Activated CD4-positive, CD25-positive, alpha-beta regulatory T cell treated with anti-CD3 and anti-CD28 coated beads, Interleukin-2, amount 50 U/mL, for 24 hours (primary cell): ENCODE measurements at places on chromosomes 1 and 21.
A peak's percentile ranks its signal among the peaks of the same experiment; 100 is the strongest.

- ATAC-seq = no peak
These were observed 15.2 kb downstream of the TINAGL1 start for GRCh38 chr1:31591425-31592093.

- ATAC-seq = no peak
These were observed 24.4 kb upstream of the PWP2 start for GRCh38 chr21:44082648-44083440.

DNA sequence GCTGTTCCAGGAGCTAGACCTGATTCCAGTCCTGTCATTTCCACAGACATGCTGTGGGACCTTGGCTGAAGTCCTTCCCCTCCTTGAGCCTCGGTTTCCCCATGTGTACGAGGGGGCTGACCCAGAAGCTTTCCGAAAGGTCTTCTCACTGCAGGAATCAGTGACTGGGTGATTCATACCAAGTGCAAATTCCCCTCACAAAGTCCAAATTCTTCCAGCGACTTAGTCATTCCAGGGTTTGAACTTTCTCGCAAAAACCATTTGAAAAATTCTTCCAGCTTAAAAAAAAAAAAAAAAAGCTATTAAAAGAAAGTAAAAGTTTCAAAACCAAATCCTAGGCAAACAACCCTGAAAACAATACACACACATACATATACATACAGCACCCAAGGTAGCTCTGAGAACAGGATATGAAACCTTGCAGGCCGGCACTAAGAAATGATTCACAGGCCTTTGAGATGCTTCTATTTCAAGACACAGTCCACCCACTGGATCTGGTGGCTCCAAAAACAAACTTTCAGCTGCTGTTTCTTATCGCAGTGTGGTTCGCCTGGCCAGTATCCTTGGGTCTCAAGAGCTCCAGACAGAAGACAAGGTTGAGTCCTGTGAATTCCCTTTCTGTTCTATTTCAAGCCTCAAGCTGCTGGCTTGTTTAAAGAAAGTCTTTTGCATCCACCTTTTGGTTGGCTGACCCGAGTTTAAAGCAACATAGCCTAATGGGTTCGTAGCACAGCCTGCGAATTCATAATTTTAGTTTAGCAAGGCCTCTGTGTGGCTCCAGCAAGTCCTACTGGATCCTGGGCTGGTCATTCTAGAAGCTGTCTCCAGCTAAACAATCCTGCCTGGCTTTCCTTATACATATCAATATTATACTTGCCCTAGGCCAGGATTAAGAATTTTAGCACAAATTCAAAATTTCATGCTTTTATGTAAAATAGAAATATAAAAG lies 18.0 kb upstream of the ID3 start:
- peak; percentile 98 for ATAC-seq

- no peak for ATAC-seq
These were observed 126.1 kb upstream of the CACHD1 start for GRCh38 chr1:64343823-64344190.

- no peak for ATAC-seq
These were observed 29.5 kb downstream of the TGFB2 start for GRCh38 chr1:218374401-218375353.

DNA sequence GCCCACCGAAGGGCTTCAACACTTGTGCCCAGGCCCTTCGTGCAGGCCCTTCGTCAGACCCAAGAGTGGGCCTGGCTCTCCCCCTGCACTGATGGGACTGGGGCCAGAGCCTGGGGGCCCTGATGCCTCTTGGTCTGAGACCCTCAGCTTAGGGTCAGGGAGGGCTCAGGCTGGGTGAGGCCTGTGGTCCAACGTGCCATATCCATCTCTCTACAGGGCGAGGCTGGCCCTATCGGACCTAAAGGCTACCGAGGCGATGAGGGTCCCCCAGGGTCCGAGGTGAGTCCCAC lies 15.6 kb downstream of the COL6A1 start:
- no peak for ATAC-seq

DNA sequence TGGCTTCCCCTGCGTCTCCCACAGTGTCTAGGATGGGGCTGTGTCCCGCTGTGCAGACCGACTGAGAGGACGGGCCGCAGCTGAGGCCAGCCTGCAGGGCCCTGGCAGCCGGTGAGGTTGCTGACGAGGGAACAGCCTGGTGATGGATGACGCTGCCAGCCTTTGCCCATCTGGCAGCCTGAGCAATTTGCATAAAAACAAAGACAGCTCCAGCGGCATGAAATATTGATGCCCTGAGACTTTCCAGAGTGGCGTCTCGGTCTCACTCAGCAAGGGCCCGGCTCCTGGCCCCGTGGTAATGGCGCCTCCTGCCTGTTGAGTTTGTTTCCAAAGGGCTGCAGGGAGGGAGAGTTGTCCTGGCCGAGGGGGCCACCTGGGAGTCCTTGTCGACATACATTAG lies 19.1 kb upstream of the KCNA10 start:
- ATAC-seq = no peak
